ENCODE measurements at places on chromosomes 16 and 17.
A peak's percentile ranks its signal among the peaks of the same experiment; 100 is the strongest.

DNA sequence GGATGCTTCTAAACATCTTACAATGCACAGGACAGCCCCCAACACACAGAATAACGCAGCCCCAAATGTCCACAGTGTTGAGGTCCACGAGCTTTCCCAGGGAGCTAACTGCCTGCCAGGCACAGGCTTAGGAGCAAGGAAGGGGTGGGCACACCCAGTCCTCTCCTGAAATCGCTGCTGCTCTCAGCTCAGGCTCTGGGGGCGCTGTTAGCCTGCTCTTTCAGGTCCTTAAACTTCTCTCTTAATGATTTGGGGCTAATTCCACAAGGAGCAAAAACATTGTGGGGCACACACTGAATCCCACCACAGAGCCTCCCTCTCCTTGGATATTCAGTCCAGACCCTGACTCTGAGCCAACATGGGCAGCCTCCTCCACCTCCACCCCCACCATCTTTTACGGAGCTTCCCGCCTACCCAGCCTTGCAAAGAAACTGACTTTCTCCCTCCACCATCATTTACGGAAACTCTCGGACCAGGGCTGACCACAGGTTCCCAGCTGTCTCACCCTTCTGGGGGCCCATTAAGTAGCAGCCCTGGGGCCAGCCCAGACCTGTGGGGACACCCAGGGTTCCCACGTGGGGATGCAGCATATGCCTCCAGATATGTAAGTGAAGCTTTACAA lies 1.1 kb downstream of the CD300H start:
- DNase-seq: peak; percentile 35

DNA sequence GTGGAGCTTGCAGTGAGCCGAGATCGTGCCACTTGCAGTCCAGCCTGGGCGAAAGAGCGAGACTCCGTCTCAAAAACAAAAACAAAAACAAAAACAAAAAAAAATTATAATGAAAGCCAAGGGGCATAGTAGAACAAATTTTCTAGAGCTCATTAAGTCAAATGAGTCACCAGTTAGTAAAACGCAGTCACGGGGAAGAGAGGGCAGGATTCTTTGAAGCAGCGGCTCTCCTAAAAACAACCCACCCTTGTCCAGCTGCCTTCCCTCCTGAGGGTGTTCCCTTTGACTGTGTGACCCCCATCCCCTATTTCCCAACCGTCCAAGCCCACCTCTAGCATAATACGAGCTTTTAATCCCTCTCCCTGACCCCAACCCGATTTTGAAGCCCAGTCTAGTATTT lies 44.1 kb upstream of the STH start:
- DNase-seq: no peak

GRCh38 chr17:17004251-17004996 lies 32.5 kb upstream of the TNFRSF13B start:
- DNase-seq: no peak

DNA sequence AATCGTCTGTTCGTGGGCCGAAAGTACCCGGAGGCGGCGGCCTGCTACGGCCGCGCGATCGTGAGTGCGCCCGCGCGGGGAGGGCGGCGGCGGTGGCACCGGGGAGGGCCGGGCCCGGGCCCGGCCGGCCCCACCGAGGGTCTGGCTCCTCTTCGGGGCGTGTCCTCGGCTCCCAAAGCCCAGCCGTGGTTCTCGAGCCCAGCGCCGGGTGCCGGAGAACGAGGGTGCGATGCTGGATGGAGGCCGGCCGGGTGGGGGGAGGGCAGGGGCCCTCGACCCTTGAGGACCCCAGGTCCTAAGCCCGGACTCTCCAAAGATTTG lies 375 bp downstream of the STUB1 start:
- DNase-seq: no peak

GRCh38 chr17:57502811-57503241 lies 242.3 kb downstream of the CCDC182 start:
- no peak for DNase-seq

- no peak for DNase-seq
These were observed at the start of gene RHBDF1 for GRCh38 chr16:72561-73548. Gene RHBDF1, minus strand, starts transcription at chr16:72631. Its CDS starts 7,616 bp downstream, at chr16:65015.

- DNase-seq: no peak
These were observed 838 bp upstream of the TMEM97 start for GRCh38 chr17:28317966-28318758.

GRCh38 chr16:77393955-77394354 lies 40.9 kb downstream of the ADAMTS18 start:
- DNase-seq: no peak

DNA sequence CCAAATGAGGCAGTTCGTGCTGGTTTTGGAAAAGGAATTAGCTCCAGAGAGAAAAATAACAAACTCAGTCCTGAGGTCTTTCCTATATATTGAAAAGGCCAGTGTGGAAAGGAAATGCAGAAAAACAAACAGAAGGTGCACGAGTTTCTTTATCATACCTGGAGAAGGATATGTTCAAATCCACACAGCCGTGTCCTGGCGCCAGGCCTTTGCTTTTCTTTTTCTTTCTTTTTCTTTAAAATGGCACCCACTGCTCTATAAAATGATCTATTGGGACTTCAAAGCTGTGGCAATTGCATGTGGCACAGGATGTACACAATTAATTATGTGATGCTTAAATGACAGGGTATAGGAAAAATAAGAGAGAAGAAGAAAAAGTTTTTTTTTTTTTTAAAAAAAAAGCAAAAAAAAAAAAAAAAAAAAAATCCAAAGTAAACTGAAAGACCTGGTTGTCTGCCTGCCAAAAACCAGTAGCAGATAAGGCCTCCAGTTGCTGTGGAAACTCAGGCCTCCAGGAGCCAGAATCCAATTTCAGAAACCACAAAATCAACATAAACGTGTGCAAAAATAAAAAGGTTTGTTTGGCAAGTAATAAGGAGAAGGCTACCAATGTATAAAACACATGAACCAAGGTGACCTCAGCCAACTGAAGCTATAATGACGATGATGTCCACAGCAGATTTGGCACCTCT lies 957.6 kb upstream of the SOX9 start:
- no peak for DNase-seq

- DNase-seq: no peak
These were observed 444.7 kb downstream of the HS3ST3B1 start for GRCh38 chr17:14745541-14745940.
